ENCODE measurements at places on chromosomes 2 and 18.

DNA sequence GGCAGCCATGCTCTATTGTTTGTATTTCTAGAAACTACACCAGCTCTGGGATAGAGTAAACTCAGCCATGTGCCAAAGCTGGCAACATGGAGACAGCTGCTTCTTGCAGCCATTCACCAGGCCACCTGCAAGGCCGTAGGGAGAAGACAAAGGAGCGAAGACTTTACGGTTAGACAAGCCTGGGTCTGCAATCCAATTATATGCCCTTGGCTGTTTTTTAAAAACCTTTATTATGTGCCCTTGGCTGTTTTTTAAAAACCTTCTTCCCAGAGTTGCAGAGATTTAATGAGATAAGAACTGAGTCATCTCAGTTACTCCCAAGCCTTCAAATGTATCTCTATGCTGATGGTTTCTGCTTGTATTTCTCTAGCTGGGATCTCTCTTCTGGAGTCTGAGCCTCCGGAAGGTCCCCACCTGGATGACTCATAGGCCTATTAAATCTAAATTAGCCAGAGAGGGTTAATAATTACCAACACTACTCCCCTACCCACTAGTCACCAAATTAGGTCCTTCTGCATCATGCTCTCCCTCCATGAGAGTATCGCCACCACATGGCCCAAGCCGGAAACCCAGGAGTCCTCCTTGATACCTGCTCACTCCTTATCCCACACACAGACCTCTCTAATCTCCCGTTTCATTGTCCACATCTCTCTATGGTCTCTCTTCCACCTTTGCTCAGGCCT is 17.5 kb upstream of the DPP4 start:
- peak; percentile 73 for DNase-seq

GRCh38 chr2:17327649-17328048 is 190.6 kb downstream of the RAD51AP2 start:
- no peak for DNase-seq

- peak; percentile 66 for DNase-seq
Measured at GRCh38 chr2:188050726-188051125, 240.9 kb upstream of the GULP1 start.

DNA sequence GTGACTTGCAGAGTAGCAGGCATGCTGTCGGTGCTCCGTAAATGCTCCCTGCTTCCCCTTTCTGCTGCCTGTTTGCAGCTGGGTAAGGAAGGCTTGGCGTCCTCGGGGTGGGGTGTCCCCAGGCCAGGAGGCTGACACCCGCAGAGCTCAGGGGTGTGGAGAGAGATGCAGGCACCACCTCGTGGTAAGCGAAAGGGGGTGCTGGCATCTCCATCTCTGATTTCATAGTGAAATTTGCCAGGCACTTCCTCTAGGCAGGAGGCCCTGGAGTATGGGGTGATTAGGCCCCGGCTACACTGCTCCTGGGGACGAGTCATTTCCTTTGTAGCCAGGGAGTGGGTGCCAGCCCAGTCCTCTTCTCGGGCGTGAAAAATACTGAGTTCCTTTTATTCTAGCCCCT is 160.4 kb downstream of the KLHL29 start:
- DNase-seq = peak; percentile 47

- DNase-seq = no peak
Measured at GRCh38 chr2:122927710-122928557, 1097.2 kb upstream of the CNTNAP5 start.

- DNase-seq = peak; percentile 22
Measured at GRCh38 chr2:157355618-157356017, 30.0 kb upstream of the ERMN start.

Measured in A172 (cell line).